ENCODE measurements at places on chromosomes 13 and 19.

DNA sequence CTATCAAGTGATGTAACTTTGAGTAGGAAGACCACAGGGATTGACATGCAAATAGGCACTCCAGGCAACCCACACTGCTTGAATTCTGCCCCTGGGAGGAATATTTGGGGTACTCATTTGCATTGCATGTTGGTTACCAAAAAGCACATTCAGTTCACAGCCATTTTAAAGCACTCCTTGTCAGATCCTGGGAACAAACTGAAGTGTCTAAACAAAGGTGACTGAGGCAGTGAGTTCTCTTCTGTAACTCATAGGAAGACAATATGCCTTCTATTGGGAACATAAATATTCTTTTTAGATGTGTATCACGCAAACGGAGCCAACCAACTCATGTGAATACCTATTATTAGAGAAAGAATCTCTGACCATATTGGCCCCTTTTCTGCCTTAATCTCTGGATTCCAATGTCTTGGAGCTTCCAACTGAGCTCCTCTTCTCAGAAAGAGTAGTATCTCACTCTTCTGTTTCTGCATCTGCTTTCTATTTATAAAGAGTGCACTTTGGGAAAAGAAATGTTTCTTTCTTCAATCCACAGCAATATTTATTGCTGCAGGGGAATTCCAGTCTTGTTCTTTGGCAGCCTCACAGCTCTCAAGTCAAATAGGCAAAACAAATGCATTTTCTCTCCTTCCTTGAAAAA, 125.7 kb upstream of the NBEA start:
- peak; percentile 1 for DNase-seq

- DNase-seq, result no peak
These were observed 714.7 kb upstream of the PCDH20 start for GRCh38 chr13:62130062-62130970.

- DNase-seq, result no peak
These were observed 50.7 kb upstream of the GPR183 start for GRCh38 chr13:99357941-99358340.

- peak; percentile 70 for DNase-seq
These were observed 38.4 kb downstream of the ACTN4 start for GRCh38 chr19:38685666-38686529.

DNA sequence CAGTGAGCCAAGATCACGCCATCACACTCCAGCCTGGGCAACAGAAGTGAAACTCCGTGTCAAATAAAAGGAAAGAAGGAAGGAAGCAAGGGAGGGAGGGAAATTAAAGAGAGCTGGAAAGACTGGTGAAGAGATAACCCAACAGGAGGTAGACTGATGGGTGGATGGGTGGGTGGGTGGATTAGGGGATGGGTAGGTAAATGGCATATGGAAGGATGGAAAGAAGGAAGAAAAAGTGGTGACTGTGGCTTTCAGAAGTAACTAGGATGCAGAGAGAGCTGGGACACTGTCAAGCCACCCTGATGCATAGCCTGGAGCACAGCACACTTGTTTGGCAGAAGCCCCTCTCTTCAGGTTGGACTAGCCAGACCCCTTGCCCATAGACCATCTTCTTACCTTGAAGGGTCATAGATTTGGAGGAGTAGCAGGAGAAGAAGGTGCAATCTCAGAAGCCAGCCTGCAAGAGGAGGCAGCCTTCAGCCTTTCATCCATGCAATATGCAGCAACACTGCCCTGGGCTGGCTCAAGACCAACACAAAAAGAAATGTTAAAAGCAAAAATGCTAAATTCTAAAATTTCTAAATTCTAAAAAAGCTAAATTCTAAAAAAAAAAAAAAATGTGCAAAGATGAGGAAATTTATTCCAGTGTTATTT, 5.1 kb downstream of the IQCN start:
- DNase-seq, result no peak

GRCh38 chr13:58547419-58547818, 915.9 kb downstream of the PCDH17 start:
- no peak for DNase-seq

DNA sequence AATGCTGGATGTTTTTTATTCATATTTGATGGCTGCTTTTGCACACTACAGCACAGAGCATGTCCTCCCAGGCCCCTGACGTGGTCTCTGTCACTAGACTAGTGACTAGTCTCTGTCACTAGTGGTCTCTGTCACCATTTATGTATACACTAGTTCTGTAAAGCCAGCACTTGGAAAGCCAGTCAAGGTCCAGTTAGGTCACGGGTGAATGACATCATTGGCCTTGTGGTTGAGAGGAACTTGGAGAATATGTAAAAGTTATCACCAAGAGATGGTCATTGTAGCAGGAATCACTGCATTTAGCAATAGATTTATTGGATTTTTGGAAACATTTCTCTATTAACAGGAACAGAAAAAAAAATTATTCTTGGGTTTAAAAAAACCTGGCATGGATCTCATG, 72.9 kb downstream of the SHISA2 start:
- DNase-seq, result no peak

DNA sequence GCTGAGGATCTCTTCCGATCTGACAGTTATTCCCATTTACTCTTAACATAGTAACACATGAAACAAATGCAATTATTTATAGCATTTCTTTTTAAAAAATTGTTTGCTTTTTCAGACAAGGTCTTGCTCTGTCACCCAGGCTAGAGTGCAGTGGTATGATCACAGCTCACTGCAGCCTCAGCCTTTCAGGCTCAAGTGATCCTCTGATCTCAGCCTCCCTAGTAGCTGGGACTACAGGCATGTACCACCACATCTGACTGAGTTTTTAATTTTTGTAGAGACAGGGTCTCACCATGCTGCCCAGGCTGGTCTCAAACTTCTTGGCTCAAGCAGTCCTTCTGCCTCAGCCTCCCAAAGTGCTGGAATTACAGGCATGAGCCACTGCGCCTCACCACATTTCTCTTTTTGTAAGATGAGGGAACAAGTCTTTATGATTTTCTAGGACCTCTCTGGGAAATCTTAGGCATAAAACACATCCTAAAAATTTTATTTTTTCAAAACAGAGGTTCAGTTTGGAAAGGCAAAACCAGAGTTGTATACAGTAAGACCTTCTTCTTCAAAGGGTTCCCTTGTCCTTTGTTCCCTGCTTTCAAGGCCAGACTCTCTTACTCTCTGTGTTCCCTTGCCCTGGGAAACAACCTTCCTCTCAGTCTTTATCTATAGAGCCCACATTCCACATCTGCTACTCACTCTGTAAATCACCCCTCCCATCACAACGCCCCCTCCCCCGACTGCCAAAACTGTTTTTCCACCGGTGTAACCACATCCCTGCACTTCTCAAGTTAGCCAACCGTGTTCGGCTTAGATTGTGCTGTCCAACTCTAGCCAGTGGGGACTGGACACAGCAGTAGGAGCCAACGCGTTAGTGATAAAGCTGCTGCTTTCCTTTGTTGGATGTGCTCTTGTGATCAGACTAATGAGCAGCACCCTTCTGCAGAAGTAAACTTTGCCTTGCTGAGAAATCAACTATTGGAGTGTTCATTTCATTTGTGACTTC, 56.2 kb downstream of the DHRS12 start:
- DNase-seq, result peak; percentile 27

- DNase-seq, result peak; percentile 31
These were observed 9.2 kb upstream of the ZSCAN22 start for GRCh38 chr19:58317476-58318072.

GRCh38 chr13:20105161-20105689, 55.6 kb downstream of the GJA3 start:
- no peak for DNase-seq

DNA sequence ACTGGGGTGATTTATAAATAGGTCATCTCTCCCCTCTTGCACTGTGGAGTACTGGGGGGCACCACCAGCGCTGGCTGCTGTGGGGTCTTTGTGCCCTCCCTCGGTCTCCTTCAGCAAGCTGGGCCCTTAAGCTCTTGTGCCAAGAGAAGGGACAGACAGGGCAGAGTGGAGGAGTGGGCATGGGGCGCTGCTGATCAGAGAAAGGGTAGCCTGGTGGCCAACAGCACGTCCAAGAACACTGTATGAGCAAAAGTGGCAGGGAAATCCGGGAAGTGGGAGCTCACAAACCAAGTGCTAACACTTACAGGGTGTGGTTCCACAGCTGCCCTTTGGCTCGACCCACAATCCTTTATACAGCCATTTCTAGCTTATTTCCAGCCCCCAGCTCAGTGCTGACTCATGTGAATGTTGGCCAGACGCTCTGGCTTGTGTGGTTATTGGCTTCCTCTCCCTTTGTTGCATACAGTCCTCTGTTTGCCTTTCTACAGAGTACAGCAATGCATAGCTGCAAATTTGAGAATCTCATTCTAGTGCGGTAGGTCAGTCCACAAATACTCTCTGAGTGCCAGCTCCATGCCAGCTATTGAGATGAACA, 298.8 kb downstream of the SHISA2 start:
- DNase-seq, result peak; percentile 88

DNA sequence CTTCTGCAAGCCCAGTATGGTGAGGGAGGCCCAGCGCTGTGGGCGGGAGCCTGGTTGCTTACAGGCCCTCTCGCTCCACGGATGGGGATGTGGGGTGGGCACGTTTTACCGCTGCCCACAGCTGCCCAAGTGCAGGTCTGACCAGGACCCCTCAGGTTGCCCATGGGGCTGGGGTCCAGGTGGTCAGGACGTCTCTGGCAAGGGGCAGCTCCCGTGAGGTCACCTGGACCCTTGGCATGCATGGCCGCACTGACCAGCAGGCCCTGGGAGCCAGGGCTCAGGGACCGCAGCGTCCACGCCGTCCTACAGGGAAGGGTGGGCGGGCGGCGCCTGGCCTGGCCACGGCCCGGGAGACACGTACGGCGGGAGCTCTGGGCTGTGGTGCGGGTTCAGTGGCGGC, 32.8 kb downstream of the GAS6 start:
- no peak for DNase-seq

GRCh38 chr13:38042771-38043170, 173.2 kb upstream of the TRPC4 start:
- DNase-seq, result peak; percentile 63

DNA sequence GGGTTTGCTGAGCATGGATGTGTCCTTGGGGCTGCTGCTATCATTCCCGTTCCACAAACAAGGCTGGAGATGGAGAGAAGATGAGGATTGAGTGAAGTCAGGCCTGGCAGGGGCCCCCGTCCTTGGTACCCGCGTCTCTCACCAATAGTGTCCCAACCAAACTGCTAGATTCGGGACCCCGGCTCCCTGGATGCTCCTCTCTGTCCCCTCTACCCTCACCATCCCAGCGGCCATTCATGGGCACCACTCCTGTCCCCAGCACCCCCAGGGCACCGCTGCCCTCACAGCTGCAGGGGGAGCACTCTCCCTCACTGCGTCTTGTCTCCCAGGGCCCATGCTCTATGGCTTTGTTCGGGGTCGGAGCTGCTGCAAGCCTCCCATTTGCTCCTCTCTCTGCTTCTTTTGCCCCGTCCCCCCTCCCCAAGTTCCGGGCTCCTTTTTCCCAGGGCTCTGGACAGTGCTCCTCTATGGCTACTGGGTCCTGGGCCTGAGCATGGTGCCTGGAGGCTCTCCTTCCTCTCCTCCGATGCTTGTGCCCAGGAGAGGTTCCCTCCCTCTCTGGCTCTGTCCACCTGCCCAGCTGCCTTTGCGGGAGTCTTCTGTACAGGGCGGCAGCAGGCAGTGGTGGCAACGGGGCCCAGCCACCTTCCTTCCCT, 219.5 kb downstream of the TEX29 start:
- DNase-seq, result no peak

DNA sequence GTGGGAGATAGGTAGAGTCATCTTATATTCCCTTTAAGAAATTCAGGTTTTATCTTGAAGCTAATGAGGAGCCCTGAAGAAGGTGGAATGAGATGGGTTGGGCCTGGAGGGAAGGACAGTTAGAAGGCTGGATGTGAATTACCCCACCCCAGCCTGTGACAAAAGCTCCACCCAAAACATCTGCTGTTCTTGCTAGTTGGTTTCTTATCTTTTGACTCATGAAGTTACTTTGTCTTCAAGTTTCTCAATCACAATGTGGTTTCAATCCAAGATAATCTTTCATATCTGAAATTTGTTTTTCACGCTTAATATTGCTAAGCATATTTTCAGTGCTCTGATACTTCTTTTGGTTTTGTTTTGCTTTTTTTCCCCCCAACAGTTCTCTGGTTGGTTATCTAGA, 38.3 kb upstream of the HMGB1 start:
- DNase-seq, result no peak

DNA sequence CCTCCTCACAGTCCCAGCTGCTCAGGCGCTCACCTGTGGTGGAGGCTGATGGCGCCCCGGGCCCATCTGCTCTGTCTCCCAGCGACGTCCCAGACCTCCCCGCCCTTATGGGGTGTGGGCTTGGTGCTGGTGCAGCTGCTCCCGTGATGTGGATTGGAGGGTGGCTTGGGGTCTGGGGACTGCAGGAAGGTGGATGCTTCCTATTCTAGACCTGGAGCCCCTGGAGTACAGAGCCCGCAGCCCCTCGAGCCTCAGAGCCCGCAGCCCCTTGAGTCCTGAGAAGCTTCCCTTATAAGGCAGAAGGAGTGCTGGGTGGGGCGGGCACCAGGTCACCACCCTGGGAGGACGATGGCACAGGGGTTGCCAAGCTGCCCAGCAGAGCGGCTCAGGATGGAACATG, 31.6 kb downstream of the DOT1L start:
- DNase-seq, result no peak

- no peak for DNase-seq
These were observed 229.1 kb upstream of the TSHZ3 start for GRCh38 chr19:31578326-31578725.

DNA sequence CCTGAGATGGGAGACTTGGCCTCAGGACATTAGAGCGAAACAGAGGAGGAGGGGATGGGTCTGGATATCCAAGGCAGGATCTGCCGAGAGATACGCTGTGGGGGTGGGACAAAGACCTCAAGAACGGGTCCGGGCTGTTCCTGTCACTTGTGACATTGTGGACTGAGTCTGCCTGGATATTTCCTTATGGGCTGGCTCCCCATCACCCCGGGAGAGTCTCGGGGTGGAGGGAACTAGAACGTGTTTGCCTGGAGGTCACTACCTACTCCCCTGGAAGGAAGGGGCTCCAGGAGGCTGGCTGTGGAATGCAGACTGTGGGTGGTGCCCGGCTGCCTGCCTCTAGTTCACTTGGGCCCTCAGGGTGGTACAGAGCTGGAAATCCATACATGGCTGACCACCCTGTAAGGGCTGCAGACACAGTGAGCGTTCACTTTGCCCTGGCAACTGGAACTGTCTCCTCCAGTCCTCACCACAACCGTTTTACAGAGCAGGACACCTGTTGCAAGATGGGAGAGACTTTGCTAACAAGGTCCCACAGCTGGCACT, 26.4 kb downstream of the DNM2 start:
- DNase-seq, result no peak

GRCh38 chr13:52366291-52366690, 39.7 kb downstream of the THSD1 start:
- no peak for DNase-seq

DNA sequence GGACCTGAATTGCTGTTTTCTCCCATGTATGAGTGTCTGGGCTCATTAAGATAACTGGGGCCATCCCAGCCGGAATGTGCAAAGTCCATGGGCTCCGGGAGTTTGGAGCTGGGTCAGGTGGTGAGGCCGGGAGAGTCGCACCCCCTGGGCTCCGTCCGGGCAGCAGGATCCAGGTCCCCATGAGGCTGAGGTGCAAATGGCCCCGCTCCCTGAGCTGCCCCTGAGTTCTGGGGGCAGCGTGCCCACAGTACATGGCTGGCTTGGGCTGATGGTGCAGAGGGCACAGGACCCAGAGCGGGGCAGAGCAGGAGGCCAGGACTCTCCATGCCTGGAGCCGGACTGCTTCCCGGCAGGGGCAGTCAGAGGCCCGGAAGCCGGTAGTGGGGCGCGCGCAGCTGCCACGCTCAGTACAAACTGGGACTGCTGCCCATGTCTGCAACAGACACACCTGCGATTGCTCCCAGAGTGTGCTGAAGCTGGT, 136.0 kb downstream of the KDM4B start:
- DNase-seq, result no peak

GRCh38 chr13:29537736-29538651, 57.5 kb downstream of the SLC7A1 start:
- no peak for DNase-seq
